ENCODE measurements at places on chromosomes 5 and 9.

DNA sequence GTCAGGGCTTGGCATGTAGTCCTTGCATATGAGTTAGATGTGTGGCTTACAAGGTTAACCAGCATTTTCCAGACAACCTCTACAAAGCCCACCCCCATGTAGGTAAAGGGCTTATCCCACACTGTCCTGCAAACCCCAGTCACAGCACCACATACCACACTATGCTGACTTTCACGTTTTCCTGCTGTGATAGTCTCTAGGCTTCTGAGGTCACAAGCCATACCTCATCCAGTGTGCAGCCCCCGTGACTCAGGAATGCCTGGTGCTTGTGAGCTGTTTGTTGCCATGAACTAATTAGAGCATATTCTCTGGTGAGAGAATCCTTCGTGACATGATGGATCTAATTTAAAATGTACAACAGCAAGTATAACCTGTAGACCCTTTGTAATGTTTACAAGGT, 50.8 kb downstream of the ERAP1 start:
- no peak for DNase-seq

GRCh38 chr5:55234121-55234700, 803 bp upstream of the CCNO start:
- peak; percentile 82 for DNase-seq

DNA sequence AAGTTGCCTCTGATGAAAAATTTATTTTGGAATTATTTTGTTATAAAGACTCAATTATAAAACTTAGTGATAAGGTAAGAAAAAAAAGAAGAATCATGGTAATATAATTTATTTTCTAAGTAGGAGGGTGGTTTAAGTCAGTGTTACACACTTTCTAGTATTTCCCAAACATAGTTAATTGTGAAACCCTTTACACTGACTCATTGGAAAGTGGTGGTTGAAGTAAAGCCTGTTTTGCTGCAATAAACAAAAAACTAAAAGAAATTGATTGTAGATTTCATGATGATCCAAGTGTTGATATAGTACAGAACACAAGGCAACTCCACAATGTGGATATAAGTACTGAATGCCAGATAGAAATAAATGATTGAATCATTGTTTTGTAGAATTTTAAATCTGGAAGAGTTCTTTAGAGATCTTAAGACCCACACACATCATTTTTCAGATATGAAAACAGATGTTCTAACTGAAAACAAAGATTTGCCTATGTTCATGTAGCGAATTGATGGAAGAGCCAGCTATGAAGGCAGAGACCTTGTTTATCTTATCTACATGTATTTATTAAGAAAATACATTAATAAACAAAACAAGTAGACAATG, 539.8 kb downstream of the PRELID2 start:
- DNase-seq, result no peak

DNA sequence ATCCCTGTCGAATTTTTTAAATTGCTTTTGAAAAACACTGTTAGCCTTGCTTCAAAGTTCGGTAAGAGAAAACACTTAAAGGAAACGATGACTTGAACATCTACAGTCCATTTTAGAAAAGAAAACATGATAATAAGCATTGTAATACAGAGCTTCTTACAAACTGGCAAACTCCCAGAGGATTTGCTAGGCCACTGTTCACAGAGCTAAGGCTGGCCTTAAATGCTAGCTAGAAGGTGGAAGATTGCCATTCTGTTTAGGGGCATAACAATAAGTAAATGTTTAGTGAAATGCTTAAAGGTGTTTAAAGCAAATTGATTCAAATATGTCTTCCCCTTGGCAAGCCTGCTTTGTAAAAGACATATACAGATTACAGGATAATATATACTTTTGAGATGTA, 169.6 kb downstream of the TLE4 start:
- DNase-seq, result no peak

- no peak for DNase-seq
Measured at GRCh38 chr5:79560771-79561524, 47.0 kb upstream of the HOMER1 start.

DNA sequence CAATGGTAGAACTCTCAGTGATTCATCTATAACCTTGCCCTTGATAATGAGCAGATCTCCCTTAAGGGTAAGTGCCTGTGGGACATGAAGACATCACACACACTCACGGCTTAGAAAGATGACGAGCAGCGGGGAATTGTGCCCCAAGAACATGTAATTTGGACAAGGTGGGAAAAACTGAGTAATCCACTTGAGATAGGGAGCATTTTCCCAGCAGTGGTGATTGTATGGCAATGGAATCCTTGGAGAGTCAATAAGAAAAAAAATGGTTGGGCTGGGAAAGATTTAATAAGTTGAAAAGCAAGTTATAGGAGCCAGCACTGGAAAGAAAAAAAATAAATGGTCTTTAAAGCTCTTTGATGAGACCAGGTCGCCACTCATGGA, 193.1 kb downstream of the GLIS3 start:
- DNase-seq, result no peak

DNA sequence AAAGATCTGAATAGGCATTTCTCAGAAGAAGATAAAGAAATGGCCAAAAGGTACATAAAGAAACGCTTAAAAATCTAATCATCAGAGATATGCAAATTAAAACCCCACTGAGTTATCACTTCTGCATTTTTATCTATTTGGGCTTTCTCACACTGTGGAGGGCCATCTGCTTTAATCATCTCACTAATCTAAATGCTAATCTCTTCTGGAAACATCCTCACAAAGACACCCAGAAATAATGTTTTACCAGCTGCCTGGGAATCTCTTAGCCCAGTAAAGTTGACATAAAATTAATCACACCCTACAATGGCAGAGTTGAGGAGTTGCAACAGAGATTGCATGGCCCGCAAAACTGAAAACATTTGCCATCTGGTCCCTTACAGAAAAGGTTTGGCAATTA, 407.9 kb upstream of the CYLC2 start:
- DNase-seq, result no peak

All from retina (tissue), 1 donor.